Cerebellar nuclear complex (tissue), 1 donor: ENCODE measurements at places on chromosomes 1 and 21.

GRCh38 chr1:41835485-41835884 is 83.2 kb downstream of the HIVEP3 start:
- DNase-seq: no peak

GRCh38 chr1:246843876-246844275 is 87.9 kb downstream of the AHCTF1 start:
- DNase-seq: no peak

DNA sequence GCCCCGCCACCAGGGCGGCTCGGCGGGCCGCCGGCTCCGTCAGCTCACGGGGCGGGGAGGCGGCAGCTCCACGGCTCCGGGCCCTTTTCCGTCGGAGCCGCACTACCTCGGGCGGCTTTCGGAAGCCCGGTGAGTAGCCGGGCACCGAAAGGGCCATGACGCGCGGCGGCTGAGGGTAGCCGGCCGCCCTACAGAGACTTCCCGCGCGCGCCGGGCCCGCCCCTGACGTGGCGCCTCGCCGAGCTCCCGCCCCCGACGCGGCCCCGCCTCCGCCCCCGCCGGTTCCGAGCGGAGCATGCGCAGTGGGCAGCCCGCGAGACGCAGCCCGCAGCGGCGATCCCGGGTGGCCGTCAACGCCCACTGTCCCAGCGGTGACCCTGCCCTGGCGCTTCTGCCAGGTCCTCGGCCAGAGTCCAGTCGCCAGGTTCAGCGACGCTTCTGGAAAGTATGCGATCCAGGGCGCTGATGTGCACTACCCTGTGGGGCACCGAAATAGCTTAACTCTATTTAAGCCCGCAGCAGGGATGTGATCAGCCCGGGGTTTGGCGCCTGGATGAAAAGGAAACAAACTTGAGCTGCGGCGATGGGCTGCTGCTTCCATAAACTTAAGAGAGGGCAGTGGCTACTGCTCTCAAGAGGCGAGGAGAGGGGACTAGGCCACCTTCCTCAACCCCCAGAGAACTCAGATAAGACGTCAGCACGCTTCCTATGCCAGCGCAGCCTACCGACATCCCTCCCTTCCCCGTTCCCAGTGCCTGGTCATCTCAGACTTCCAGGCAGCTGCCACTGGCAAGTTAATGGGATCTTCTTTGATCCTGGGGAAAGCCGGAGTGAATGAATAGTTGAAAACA is at the start of gene DONSON:
Gene DONSON (minus strand): TSS at position 200 of the 851 bp plus-strand sequence. CDS start 43 bp downstream, at position 157.
- peak; percentile 67 for DNase-seq

DNA sequence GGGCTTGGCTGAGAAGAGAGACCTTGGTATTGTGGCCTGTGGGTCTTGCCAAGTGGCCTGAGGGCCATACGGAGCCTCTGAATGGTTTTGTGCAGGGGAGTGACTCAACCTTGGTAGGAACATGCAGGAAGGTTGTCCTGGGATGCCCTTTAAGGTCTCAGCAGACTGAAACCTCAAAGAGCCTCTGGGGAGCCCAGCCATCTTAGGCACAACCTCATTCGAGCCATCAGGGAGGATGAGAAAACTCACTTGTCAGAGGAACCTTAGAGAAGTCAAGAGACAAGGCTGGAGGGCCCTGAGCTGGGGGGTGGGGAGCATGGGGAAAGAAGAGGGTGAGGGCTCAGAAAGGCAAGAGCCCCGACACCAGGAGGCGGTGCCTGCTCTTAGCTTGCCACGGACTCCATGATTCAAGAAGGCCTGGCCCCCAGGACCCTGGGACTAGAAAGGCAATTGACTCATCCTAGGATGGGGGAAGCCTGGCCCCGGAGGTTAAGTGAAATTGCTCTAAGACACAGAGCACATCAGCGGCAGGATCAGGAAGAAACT is 13.0 kb downstream of the IFI6 start:
- DNase-seq: no peak

DNA sequence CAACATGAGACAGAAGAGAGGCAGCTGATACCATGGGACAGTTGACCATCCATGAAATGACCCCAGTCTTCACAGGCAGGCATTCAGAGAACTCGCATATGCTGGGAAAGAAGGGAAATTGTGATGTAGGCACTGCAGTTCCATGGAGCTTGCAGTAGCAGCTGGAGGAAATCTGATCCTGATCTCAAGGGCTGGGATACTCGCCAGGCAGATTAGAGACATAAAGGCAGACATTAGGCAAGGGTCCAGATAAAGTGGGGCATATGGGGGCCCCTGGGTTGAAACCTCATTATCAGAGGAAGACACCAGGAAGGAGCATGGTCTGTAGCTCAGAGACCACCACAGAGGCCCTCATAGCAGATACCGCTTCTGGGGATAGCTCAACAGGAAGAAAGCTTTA is 48.7 kb upstream of the TNR start:
- DNase-seq: no peak

GRCh38 chr1:176826265-176826664 is 338.2 kb downstream of the ASTN1 start:
- no peak for DNase-seq

DNA sequence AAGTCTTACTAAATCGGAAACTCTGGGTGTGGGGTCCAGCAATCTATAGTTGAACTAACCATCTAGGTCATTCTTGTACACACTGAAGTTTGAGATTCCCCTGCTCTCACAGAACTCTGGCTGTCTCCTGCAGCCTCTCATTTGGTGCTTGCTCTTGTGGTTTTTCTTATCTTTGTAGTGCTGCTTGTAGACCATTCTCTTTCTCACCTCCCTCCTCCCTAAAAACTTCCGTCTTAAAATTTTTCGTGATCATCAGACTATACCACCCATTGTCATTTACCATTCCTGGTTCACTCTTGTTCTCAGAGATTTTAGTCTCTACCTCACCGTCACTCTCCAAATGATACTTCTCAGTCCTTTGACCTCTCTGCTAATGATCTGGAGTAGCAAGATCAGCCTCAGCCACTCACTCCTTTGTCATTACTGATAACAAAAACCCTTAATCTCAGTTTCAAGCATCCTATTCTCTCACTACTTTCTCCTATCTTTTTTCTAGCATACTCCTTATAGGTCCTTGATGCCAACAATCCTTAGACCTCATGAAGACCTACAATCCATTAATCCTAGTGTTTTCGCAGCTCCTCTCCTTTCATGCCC is 13.0 kb upstream of the EPHX4 start:
- no peak for DNase-seq

- no peak for DNase-seq
Measured at GRCh38 chr1:248815407-248816034, 10.2 kb downstream of the SH3BP5L start.

DNA sequence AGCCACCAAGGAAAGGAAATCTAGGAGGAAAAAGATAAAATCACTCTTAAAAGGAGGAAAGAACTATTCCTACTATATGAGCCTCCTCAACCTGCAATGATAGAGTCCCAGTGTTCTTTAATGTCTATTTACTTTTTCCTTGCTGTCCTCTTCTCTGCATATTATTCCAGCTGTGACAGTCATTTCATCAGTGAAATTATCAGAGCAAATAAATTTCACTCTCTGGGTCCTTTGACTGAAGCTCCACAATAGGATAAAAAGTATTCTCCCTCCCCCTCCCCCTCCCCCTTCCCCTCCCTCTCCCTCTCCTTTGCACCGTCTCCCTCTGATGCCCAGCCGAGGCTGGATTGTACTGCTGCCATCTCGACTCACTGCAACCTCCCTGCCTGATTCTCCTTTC is 107.5 kb upstream of the DPT start:
- no peak for DNase-seq

- no peak for DNase-seq
Measured at GRCh38 chr1:41314376-41315145, 46.7 kb upstream of the FOXO6 start.

DNA sequence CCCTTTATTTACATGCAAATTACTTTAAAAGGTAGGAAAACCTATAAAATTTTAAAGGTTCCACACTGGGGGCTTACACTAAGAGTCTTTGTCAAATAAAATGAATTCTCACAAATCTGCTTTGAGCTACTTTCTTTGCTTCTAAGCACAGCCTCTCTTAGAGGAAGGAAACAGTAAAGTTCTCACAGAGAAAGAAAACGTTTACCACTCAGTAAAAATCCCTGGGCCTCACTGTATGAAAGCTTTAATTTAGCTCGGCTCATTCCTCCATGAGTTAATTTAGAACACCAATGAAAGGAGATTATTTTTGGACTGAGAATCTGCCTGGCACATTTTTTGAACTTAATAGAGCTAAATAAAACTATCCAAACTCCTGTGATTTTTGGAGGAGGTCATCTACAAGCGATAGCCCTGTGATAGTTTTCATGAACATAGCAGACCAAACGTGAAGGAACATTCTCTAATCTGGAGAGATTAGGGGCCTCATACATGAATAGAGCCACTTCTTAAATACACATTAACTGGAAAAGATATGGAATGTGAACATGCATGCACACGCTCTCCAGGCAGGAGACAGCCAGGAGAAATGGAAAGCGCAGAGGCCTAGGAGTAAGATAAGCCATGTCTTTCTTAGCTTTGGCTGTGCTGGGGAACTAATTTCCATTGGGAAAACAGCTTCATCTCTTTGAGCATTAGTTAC is 32.8 kb downstream of the PRRX1 start:
- DNase-seq: no peak

GRCh38 chr1:234584926-234585325 is 25.1 kb downstream of the IRF2BP2 start:
- DNase-seq: no peak

GRCh38 chr1:228009828-228010775 is 3.3 kb downstream of the WNT3A start:
- no peak for DNase-seq

- no peak for DNase-seq
Measured at GRCh38 chr21:31750843-31751242, 18.9 kb upstream of the SCAF4 start.

DNA sequence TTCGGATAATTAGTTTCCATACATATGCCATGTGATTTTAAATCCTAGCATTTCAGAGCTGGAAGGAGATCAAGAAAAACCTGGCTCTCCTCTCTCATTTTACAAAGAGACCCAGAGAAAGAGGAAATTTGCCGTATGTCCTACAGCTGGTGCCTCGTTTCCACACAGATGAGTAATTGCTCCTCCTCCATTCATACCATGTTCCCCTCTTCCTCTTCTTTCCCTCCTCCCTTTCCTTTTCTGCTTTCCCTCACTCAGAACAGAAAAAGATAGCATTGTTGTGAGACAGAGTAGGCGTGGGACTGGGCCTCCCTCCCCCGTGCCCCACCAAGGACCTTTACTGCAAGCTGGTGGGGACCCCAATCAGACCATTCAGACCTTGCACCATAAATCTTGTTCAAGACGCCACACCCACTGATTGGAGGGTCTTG is 13.7 kb upstream of the SLC44A3 start:
- no peak for DNase-seq

GRCh38 chr1:211213702-211214101 is 45.5 kb upstream of the RCOR3 start:
- no peak for DNase-seq

GRCh38 chr1:162020150-162020549 is 3.5 kb downstream of the OLFML2B start:
- DNase-seq: no peak

GRCh38 chr1:176838276-176838995 is 326.1 kb downstream of the ASTN1 start:
- DNase-seq: no peak

DNA sequence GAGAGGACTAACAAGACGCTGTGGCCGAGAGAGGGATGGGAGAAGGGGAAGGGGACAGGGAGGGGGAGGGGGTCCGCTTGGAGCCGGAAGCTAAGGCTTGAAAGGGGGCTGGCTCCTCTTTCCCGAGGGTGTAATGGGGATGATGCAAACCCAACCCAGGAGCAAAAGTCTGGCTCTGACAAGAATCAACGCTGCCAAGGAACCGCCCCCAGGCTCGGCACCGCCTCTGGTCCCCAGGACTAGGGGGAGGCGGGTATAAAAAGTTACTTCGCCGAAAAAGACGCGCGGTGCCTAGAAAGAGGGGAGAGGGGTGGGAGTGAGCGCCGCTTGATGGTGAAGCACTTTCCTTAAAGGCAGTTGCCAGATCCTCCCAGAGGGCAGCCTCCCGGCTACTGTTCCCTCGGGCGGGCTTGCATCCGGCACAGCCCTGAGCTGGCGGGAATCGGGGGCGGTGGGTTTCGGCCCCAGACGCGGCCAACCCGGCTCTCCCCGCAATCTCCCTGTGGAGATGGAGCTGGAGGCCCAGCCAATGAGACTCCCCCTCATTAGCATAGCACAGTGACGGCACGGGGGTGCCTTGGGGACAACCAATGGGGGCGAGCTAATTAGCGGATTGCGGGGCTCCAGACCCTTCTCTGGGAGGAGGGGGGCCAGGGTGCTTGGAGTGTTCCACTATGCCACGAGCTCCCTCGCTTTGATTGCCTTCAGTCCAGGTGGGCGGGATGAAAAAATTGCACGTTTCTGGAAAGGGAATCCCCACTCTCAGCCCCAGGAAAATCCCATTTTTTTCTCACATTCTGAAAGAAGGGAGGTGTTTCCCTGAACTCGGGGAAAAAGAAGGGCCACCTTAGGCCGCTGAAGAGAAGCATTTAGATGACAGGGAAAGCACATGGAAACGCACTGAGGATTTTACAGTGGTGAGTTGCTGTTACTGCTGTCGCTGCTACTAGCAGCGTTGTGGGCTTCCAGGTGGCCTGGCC is at the start of gene KCNT2:
Gene KCNT2 (minus strand): TSS at position 51 of the 980 bp plus-strand sequence. CDS start 131 bp downstream, outside the sequence.
- DNase-seq: no peak

DNA sequence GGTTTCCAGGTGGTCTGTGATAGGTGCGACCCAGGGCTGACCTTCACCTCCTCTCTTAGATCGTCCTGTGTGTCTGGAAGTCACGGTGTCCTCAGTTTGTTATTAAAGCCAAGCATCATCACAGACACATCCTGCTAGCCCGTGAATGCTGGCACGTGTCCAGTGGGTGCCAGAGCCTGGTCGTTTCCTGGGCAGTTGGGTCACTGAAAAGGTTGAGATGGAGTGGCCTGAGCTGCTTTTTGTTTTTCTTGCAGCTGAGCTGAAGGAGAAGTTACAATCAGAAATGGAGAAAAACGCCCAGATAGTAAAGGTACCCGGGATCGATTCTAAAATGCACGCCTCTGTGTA is 23.2 kb downstream of the PCNT start:
- DNase-seq: no peak

GRCh38 chr1:25922971-25923552 is 16.8 kb upstream of the STMN1 start:
- DNase-seq: no peak

GRCh38 chr21:39161064-39161463 is 22.2 kb downstream of the PSMG1 start:
- no peak for DNase-seq

- DNase-seq: no peak
Measured at GRCh38 chr21:46227811-46228344, 696 bp downstream of the LSS start.

GRCh38 chr1:234997896-234998741 is 130.5 kb downstream of the TOMM20 start:
- DNase-seq: no peak
